ENCODE measurements at places on chromosomes 4 and X.

DNA sequence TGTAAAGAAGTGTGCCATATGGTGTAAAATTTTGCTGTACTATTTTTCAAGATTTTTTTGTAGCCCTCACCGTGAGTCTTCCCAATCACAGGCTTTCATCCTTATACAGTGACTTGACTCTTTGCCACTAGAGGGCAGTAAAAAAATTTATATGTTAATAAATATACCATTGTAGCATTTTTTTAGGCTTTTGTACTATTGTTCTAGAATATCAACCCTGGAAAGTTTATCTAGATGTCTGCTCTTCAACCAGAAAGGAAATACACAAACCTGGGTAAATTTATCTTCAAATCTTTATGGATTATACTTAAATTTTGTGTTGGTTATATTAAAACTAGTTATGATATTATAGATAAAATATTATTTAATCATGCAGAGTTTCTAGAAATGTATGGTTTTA lies 235.3 kb downstream of the TENM3 start:
- DNase-seq: peak; percentile 57

DNA sequence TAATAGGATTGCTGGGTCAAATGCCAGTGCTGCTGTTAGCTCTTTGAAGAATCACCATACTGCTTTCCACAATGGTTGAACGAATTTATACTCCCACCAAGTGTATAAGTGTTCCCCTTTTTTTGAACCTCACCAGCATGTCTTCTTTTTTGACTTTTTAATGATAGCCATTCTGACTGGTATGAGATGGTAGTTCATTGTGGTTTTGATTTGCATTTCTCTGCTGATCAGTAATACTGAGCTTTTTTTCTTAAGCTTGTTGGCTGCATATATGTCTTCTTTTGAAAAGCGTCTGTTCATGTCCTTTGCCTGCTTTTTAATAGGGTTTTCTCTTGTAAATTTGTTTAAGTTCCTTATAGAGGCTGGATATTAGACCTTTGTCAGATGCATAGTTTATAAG lies 14.8 kb downstream of the USP38 start:
- DNase-seq: no peak

- no peak for DNase-seq
Observed at GRCh38 chrX:130543603-130544325, 142.0 kb downstream of the RBMX2 start.

- DNase-seq: peak; percentile 92
Observed at GRCh38 chr4:183348706-183349659, 26.8 kb upstream of the CLDN24 start.

GRCh38 chr4:7658341-7659204 lies 223.8 kb upstream of the PSAPL1 start:
- DNase-seq: peak; percentile 35

- DNase-seq: no peak
Observed at GRCh38 chr4:16161851-16162408, 64.3 kb downstream of the TAPT1 start.

DNA sequence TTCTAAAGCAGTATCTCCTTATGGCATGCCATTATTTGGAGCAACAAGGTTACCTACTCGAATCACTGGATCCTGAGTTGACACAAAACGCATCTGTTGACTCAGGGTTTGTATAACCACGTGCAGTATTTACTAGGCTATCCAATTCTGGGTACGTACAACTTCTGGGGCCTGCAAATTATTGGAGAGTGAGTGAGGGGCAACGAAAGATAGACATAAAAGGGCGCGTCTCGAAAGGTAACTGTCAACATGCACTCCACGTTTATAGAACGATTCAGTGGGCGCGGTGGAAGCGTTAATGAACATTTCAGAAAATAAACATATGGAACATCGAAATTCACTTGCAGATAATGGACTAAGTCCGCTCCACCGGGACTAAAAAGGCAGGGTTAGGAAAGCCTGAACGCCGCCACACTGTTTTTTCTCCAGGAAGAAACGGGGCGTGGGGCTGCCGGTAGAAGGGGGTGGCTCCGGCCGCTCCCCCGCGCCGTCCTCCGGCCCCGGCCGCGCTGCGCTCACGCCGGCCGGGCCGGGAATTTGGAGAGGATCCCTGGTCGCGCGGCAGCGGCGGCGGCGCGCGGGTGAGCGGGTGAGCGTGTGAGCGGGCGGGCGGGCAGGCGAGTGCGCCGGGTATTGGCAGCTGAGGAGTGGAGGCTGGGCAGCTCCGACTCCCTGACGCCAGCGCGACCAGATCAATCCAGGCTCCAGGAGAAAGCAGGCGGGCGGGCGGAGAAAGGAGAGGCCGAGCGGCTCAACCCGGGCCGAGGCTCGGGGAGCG lies at the start of gene SMAD1:
TSS of gene SMAD1 (plus strand) at position 690 of the 778 bp plus-strand sequence. CDS start 32,761 bp downstream, outside the sequence.
- DNase-seq: peak; percentile 95

GRCh38 chrX:152405561-152405960 lies 45.6 kb downstream of the GABRA3 start:
- DNase-seq: peak; percentile 54

DNA sequence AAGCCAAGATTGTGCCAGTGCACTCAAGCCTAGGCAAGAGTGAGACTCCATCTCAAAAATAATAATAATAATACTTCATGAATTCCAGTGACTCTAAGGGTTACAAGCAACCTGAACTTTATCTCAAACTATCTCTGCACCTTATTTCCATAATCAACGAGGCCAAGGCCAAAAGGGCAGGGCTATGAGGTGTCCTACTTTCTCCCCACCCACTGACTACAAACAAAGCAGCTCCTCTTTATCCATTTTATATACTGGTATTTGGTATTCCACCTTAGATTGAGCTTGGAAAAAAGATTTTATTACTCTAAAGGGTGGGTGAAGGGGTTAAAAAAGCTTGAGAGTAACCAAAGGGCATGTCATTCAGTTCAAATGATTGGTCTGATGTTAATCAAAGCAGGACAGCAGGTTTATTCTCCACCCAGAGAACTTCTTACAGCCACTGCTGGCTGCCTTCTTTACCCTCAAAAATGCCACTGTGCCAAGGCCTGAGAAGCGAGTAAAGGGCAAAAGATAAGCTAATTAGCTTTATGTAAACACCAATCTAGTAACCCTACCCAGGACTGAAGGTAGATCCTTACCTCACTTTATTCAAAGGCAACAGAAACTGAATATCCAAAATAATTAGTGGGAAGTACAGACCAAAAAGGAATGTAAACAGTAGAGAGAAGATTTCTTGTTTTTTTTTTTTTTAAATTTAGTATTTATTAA lies 28.2 kb downstream of the APOO start:
- no peak for DNase-seq

GRCh38 chr4:15792974-15793373 lies 14.8 kb downstream of the CD38 start:
- DNase-seq: no peak

Data from astrocyte of the hippocampus (primary cell).